Psoas muscle (tissue), 8 donors: ENCODE measurements at places on chromosomes 7 and 10.

DNA sequence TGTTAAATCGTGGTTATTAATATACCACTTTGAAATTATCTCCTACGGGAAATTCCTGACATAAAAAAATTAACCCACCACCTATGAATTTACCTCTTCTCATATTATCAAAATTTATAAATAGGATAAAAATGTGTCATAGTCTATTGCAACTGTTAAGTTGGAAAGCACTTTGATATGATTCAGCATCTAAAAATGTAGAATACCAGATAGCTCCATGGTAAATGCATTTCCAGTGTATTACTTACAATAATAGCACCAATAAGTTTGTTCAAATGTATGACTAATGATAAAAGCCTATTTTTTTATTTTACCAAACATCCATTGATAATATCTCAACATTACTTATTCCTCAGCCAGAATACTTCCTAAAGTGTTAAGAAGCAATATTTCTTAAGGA lies 13.6 kb upstream of the KCND2 start:
- DNase-seq, result no peak

GRCh38 chr10:69446650-69447151 lies 4.6 kb upstream of the TSPAN15 start:
- DNase-seq, result no peak

DNA sequence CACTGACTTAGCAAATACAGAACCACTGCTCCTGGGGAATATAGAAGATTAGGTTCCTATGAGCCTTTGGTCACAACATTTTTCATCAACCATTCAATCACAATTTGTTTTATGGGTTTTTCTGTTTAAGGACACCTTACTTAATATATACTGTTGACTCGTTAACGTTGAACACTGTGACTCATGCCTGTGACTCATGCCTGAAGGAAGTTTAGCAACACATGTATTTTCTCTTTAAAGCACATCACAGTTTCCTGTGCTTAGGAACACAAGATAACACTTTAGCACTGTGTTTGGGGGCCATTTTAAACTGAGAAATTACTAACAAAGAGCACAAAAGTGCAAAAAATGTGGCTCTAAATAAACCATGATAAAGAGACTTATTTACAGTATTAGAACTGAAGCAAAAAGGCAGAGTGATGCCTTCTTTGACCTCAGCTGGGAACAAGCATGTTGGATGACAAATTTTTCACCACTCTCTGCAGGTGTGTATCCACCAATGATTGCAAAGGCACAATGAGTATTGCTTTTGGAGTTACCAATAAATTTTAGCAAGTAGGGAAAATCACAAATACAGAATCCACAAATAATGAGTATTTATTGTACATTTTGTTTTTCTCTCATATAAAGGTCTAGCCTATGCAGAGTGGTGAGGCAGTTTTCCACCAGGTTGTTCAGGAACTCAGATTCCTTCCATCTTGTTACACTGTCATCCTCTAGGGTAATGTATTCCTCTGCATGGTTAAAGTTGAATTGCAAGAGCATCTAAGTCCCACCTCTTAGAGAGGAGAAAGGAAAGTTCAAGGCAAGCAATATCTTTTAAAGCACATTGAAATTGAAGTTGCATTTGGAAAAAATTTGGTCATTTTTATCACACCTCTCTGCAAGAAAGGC lies 7.3 kb downstream of the FGFBP3 start:
- no peak for DNase-seq

DNA sequence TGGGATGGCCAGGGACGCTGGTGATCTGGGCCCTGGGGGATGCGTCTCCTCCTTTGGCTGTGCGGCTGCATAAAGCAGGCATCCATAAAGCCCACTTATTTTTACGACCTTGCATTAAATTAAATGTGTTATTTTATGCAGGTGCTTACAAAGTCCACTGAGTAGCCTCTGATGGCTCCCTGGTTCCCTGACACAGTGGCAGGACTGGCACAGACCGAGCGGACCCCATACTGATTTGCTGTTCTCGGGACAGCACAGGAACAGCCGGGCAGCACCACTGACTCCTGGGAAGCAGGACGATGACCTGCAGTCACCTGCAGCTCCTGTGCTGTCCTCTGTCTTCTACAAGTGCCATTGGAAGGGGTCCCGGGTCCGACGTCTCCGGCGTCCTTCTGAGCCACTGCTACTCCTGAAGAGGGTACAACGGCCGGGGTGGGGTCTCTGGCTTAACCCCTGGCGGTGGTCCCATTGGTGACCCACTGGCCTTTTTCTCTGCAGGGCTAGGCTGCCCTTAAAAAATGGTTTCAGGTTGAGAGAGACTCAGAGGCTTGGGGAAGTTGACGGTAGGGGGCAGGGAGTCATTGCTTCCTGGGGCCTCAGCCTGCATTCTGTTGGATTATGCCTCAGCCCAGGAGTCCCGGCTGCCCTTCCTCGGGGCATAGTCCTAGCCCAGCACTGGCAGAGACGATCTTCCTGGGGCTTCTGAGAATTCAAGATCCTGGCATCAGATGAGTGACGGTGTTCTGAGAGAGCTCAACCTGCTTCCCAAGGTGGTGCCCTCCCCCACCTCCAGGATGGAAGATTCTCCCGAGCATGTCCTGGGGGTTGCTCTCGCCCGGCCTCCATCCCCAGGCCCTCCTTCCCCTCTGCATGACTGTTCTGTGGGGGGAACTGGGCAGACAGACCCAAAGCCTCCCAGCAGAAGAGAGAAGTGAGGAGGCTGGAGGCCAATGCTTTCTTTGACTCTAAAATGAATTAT lies 330.1 kb downstream of the ADARB2 start:
- DNase-seq, result no peak

DNA sequence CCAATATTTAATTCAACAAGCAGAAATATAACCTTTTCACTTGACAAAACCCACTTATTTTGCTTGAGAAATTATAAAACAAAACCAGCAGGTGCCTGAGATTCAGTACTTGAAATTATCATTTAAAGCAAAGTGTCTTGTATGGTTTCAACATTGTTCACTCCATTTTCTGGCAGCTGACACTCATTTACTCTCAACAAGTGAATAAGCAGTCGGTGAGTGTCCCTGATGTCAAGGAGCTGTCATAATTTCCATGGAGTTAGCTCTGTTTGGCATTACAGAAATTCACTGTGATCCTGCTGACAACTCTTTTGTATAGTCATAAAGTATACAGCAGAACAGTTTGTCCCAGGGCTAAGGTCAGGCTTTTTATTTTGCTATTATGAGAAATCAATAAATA lies 490.0 kb downstream of the CNTNAP2 start:
- no peak for DNase-seq

DNA sequence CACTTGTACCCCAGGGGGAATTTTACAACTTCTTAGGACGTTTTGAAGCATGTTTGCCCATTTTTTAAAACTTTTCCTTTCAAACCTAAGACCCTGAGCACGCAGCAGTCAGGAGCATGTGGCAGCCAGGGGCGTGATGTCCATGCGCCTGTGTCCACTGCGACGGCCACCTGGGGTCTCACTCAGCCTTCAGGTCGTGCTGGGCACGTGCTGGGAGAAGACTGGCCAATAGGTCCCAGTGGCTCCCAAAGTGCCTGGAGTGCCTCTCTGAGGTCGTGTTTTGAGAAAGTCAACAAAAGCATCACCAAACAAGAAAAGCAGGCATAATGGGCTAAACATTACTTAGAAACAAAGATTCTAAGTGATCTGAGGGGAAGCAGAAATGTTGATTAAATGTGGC lies 14.8 kb downstream of the LRRC27 start:
- DNase-seq, result no peak

DNA sequence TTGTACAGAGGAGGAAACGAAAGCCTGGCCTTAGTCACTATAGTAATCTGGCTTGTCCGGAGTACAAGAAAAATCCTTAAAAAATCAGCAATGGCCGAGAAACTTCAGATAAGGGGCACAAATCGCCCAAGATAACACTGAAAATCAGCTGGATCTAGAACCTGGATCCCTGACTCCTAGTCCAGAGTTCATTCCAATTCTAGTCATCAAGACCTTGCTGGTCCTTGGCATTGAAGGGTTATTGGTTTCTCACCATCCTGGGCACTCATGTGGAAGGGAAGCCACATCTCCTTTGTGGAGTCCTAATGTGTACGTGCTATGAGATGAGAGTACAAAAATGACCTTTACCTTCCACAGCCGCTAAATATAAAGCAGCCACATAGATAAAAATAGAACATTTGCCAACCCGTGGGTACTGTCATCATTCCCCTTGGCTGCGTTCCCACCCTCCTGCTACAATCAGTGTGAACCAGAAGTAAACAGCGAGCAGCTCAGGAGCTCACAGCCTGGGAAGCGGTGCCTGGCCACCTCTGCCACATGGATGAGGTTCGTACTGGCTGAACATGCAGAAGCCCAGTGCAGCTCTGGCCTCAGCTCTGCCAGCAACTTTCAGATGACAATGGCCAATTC lies 116.0 kb upstream of the PDLIM1 start:
- peak; percentile 75 for DNase-seq

DNA sequence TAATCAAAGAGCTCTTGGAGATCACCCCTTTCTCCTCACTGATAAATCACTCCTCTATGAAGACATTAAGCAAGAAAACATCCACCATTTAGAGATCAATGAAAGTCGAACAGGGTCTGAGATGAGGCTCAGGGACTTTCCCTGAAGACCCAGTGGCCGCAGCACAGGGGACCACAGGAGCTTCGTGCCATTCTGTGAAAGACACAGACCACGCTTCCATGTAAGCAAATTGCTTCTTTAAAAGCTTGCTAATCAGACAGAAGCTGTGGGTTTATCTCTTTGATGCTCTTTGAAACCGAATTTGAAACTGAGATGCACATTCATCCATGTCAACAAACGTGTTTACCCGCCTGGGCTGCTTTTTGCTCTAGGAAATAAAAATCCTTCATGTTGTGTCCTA lies 231.9 kb upstream of the PPP2R2D start:
- DNase-seq, result no peak

GRCh38 chr10:98045785-98046389 lies 15.5 kb upstream of the CRTAC1 start:
- DNase-seq, result peak; percentile 38

DNA sequence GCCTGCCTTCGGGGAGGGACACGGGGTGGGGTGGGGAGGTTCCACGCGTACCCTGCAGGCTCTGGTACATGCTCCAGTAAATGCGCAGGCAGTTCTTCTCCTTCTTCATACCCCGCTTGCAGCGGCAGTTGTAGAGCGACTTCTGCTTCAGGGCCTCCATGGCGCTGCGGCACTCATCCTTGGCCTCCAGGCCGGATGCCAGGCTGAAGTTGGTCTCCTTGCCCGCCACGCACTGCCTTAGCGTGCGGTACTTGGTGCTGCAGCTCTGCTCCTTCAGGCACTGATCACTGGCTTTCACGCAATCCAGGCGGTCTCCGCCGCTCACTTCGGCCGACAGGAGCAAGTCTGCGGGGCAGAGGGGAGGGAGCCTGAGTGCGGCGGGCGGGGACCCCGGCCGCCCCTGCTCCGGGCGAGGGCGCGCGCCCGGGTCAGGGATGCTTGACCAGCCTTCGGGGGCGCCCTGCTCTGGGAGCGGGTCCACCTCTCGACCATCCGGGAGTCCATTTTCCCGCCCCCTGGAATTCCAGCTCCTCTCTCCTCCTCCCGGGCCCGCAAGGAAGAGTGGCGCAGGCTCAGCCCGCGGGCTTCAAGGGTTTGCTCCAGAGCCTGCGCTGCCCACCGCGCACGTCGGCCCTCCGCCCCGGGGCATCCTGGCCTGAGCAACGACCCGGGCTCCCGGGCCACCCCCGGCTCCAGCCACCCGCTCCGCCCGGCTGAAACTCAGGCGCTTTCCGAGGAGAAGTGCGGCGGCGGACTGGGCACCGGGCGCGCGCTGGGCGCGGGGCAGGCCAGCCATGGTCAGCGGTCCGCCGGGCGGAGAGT lies 2.0 kb downstream of the GFRA1 start:
- no peak for DNase-seq

- no peak for DNase-seq
These were observed 127.5 kb downstream of the TES start for GRCh38 chr7:116337800-116338199.

DNA sequence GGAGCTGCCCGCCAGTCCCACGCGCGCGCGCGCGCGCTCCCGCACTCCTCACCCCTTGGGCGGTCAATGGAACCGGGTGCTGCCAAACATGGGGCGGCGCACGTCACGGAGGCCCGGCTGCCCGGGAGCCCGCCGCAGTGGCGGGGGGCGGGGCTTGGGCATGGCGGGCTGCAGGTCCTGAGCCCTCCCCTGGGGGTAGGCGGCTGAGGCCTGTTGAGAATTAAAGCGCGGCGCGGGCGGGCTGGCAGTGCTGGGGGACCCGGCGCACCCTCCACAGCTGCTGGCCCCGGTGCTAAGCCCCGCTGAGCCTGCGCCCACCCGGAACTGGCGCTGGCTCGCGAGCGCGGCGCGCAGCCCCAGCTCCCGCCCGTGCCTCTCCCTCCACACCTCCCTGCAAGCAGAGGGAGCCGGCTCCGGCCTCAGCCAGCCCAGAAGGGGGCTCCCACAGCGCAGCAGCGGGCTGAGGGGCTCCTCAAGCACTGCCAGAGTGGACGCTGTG lies 634.2 kb downstream of the ANKRD7 start:
- DNase-seq, result peak; percentile 38
